ENCODE measurements at places on chromosomes 2 and 18. TPM values are rescaled to one million over a fixed set of nuclear protein-coding genes. Genes with fewer than 3 reads are reported as not detected.

DNA sequence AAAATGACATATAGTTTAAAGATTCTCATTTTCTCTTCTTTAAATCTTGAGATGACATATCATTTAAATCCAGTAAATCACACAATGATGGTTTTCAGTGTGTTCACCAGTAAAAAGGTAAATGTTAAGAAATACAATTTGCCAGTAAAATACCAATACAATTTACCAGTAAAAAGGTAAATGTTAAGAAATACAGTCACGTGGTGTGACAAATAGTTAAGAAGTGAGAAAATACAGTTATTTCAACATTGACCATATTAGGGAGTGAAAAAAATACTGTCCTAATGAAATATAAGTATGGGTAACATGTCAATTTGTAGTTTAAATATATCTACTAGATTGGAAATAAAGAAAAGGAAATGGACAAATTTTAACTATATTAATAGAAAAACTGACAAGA lies 80.5 kb downstream of the DLGAP1 start:
- H3K36me3 ChIP-seq: no peaks in the 10 kb centered on the region
- H3K27me3 ChIP-seq: no peaks in the 10 kb centered on the region
- no peak overlapping the region for H3K4me3 ChIP-seq
- H3K27ac ChIP-seq: no peak overlapping the region
- no peaks in the 10 kb centered on the region for H3K4me1 ChIP-seq

Gene DSG1
- total RNA-seq: 1.8 TPM

GRCh38 chr2:36507408-36507812 lies 90.6 kb downstream of the FEZ2 start:
- no peaks in the 10 kb centered on the region for H3K4me1 ChIP-seq
- no peak overlapping the region for H3K4me3 ChIP-seq
- DNase-seq: no peak

GRCh38 chr2:11348209-11348749 lies 3.8 kb upstream of the ROCK2 start:
- no peaks in the 10 kb centered on the region for H3K36me3 ChIP-seq
- no peaks in the 10 kb centered on the region for H3K27me3 ChIP-seq
- no peaks in the 10 kb centered on the region for H3K4me1 ChIP-seq
- H3K4me3 ChIP-seq: no peak overlapping the region
- no peak overlapping the region for H3K27ac ChIP-seq

DNA sequence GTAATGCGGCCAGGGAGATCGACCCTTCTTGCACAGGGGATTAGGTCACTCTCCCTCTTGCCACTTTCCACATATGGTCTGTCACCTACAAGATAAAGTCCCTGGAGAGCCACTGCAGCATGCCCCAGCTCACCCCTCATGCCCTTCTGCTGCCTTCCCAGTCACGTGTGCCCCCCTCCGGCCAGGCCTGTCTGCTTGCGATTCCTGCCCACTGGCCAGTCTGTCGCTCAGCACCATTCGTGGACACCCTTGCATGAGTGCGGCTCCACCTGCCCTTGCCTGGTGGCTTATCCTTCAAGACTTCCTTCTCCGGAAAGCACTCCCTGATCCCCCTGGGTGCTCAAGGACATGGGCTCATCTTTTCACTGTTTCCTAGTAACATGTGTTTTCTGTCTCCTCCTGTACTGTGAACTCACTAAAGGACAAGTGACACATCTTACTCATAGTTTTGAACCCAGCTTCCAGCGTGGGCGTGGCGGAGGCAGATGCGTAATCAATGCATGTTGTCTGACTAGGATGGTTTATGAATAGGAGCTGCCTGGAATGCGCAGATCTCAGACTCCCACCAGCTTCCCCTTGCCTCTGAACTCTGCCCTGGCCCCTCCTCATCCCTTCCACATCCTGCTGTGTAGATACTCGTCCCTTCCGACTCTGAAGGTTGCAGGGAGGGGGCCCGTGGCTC lies 7.8 kb upstream of the NT5DC4 start:
- H3K4me3 ChIP-seq: no peak overlapping the region
- no peaks in the 10 kb centered on the region for H3K4me1 ChIP-seq
- no peaks in the 10 kb centered on the region for H3K36me3 ChIP-seq
- no peak for DNase-seq
- H3K27me3 ChIP-seq: no peaks in the 10 kb centered on the region

Gene SMAD4
- 32.9 TPM for total RNA-seq

Gene KCNE4
- 0.26 TPM for total RNA-seq

Gene RUFY4
- not detected for total RNA-seq

GRCh38 chr18:711657-712400 lies 601 bp downstream of the ENOSF1 start:
- DNase-seq: no peak
- peak overlapping the region; percentile 41 for H3K4me3 ChIP-seq
- H3K27ac ChIP-seq: peak overlapping the region; percentile 90

DNA sequence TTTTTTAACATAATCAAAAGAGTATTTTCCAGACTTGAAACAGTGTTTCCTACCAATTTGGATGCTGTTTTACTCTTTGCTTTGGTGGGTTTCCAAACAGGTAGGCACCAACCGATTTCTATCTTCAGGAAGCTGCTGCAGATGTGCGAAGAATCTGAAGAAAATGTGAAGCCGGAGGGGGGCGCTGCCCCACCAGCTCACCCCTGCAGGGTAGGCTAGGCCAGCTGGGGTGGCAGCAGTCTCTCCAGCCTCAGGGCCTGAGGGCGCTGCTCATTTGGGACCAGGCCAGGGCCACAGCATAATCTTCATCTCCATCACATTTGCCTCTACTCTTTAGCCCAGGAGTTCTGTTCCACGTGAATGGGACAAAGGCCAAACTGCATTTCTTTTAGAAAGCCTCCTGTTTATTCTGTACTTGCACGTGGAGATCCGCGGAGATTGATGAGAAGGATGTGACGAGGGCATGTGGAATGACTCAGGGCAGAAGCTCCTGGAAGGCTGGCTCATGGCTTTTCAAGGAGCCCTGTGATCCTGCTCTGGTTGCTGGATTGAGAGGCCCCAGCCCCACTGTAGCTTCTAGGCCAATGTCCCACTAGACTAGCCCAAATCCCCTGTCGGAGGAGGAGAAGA lies 84.2 kb upstream of the FAM136A start:
- H3K4me3 ChIP-seq: no peak overlapping the region
- no peak for DNase-seq
- no peaks in the 10 kb centered on the region for H3K27me3 ChIP-seq

Gene M1AP
- total RNA-seq: 0.19 TPM

Data from esophagus squamous epithelium (tissue), 5 donors.